Panc1 (cell line): ENCODE measurements at places on chromosomes 11 and 22.

DNA sequence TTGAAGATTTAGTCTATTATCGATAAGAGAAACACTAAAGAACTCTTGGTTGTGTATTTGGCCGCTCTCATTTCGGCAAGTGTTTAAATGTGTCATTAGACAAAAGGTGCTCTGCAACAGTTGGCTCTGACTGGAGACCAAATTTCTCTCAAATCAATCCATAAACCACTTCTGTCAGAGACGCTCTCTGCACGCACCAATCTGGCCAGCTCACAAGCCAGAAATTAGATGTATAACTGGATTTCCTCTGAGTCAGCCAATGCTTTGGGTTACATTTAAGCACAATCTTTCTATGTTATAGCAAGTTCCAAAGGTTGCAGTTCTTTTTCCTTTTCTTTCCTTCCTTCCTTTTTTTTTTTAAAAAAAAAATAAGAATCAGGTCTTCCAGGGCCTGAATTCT is 17.6 kb upstream of the PARVA start:
- no peak for DNase-seq

DNA sequence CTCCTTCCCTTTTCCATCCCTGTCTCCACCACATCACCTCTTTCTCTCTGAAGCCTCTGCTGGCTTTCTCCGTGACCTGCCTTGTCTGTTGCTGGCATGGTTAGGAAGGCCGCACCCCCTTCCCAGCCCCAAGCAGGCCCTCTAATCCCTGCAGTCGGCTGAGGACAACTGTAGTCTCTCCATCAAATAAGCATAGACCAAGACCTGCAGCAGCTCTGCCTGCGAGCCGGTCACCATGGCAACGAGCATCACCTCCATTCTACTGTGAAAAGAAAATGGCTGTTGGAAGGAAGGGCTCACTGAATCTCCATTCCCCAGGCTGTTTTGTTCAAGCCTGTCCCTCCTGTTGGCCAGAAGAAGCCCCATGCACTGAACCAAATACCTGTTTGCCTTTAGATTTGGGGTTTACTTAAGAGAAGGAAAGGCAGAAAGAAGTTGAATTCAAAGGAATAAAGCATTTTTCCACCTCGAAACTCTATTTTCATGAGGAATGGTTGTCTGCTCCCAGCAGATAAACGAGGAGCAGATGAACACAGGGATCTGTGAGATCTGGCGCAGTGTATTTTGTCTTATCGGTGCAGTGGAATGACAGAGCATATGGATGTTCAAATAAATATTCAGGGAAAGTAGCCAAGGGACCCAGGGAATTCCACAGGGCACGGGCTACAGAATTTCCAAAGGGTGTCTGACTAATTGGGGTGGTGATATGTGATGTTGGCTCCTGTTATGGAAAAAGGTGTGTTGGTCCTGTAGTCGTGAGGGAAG is 113.1 kb upstream of the TTC12 start:
- DNase-seq = no peak

DNA sequence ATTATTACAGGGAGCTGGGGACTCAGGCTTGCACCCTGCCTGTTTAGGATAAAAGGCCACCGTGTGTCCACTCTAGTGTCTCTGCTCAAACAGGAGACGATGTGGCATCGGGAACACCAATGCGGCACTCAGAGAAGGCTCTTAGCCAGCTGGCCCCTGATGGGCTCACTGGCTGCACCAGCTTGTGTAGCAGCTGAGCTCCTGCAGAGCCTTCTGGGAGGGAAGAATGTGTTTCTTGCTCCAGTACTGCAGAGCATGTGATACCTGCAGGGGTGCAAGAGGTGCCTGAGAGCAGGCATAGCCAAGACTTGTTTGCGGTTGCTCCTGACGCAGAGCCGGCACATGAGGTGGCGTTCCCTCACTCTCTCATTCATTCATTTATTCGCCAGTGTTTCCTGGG is 44.4 kb upstream of the KCNQ1OT1 start:
- DNase-seq = no peak

DNA sequence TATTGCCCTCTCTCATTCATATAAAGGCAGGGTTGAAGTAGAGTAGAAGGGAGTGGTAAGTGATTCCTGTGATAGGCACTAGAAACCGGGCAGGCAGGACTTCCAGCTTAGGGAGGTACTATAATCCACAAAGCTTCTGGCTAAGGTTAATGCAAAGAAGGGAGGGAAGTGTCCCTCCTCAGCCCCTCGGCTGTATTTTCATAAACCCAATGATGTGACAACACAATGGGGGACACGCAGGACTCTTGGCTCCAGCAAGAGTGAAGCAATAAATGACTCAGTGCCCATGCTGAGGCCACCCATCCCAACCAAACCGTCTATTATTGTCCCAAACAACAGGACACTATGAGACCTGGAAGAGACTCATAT is 90.7 kb downstream of the ETS1 start:
- DNase-seq = no peak

DNA sequence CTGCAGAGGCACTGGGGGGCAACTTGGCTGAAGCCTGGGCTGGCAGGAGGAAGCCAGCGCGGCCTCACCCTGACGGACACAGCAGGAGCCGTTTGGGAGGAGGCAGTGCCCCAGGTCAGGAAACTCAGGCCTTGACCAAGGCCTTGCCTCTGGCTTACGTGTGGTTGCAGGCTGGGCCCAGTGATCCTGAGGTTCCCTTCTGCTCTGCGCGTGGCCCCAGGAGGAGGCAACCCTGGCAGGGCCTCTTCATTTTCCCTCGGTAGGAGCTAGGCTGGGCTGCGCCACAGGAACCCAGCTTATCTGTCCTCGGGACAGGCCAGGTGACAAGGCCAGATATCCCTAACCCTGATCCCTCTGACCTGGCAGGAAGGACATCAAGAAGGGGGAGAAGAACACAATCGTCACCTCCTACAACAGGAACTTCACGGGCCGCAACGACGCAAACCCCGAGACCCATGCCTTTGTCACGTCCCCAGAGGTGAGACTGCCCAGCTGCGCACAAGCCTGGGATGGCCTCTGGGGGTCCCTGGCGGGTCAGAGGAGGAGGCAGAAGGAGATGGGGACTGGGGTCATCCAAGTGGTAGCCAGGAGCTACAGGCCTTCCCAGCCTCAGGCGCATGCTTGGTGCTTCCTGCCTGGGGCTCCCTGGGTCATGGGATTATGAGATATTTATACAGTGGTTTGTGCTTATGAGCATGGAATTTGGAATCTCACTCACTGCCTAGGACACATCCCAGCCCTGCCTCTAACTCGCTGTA is 20.6 kb downstream of the POLR3H start:
- no peak for DNase-seq

DNA sequence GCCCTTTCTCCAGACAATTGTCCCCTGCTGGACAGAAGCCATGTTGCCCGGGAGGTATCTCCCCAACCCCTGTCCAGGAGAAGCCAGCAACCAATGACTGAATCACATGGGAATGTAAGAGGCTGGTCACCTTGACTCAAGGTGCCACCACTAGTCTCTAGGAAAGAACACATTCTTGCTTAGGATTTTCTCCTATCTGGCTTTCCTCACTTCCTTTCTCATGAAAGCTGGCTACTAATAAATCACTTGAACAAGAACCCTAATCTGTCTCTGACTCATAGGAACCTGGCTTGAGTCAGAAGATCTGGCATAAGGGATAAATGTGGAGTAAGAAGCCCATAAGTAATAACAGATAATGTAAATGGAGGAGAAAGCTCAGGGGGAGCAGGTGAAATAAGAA is 101.4 kb upstream of the C11orf87 start:
- DNase-seq = no peak

- no peak for DNase-seq
Measured at GRCh38 chr11:133560472-133560855, 28.2 kb upstream of the OPCML start.

GRCh38 chr11:115929618-115930129 is 425.5 kb upstream of the CADM1 start:
- DNase-seq = no peak

- DNase-seq = no peak
Measured at GRCh38 chr11:8805296-8805695, 105.7 kb upstream of the AKIP1 start.

- no peak for DNase-seq
Measured at GRCh38 chr11:118841469-118842242, 42.0 kb upstream of the CXCR5 start.

DNA sequence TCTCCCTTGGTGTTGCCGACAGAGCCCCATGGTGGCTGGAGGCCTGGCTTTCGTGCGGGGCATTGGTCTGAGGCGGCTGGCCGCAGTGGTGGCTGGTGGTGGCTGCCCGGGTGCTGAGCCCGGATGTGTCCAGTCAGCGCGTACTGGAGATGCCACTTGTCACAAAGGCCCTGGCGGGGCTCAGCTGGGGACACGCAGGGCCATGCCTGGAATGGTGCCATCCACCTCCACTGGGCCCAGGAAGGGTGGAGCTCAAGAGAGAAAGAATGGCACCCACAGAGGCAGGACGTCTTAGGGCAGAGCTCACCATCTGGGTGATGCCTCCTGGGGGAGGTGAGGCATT is 92.5 kb downstream of the CEP164 start:
- DNase-seq = no peak

DNA sequence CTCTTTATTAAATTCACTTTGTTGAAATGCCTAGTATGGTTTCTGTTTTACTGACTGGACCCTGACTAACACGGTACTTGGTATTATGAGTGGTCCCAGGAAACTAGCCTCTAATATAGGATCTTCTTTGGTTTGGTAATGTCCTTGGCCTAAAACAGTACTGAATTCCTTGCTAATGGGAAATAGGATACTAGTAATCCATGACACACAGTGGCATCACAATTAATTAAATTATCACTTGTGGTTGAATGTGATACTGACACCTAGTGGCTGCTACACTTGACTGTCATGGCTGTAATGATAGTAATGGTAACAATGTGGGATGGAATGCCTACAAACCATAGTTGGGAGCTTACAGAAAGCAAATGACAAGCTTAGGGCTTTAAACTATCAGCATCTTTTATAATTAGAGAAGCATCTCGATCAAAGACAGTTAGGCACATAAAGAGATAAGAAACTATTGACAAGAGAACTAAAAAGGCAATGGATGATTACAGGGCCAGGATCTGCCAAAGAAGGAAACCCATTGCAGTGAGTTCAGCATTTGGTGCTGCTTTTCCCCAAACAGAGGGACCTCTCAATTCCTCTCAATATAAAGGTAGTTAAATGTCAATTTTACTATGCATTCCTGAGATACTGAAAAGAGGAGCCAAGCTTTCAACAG is 8.6 kb downstream of the DNHD1 start:
- DNase-seq = peak; percentile 64

- no peak for DNase-seq
Measured at GRCh38 chr11:66002648-66003225, 434 bp downstream of the BANF1 start.

- DNase-seq = no peak
Measured at GRCh38 chr22:17472932-17473331, 90.4 kb upstream of the SLC25A18 start.
